ENCODE measurements at places on chromosomes 3 and 15.

- no peak for DNase-seq
Observed at GRCh38 chr3:159643406-159643805, 345.2 kb upstream of the IL12A start.

DNA sequence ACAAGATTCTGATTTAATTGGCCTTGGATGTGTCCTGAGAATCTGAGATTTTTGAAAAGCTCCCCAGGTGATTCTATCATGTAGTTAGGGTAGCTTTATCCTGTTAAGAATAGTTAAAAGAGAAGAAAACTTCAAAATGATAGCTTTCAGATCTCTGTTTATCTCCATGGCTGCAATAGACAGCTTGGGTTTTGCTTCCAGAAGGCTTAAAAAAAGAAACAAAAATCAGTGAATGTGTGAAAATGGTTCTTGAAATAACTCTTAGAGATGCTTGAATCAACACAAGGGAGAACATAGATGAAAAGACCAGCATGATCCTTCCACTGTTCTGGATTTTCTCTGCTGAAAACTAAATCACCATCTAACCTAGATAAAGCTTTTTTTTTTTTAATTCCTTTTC lies 60.8 kb upstream of the TMC3 start:
- DNase-seq = no peak

DNA sequence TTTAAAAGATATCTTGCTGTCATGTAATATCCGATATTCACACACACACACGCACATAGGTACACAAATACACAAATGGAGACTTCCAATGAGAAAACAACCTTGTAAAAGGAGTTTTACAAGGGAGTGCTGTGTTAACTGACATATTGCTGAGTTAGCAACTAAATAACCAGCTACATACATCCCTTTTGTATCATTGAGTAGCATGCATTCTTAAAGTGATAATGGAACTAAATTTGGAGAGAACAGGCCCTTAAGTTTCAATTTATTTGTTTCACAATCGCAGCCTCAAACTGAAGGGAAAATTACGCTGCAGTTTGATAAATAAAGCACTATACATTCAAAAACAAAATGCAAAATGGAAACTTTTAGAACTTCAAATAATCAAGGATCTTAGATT lies 1046.0 kb upstream of the NR2F2 start:
- no peak for DNase-seq

DNA sequence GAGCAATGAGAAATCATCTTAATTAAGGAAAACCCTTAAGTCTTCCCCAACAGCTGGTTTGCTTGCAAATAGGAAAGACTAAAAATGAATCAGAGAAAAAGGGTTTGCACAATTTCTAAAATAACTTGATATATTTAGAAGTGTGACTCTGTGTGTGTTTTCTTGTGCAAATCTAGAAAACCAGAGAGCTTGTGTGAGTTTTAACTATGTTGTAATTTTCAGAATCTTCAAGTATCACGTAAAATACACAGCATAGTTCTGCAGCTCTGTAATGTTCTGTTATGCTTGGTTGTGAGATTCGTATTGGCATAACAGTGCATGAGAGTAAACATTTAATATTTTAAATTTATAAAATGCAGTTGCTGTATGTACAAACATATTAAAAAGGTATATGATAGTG lies 74.7 kb upstream of the GAP43 start:
- no peak for DNase-seq

DNA sequence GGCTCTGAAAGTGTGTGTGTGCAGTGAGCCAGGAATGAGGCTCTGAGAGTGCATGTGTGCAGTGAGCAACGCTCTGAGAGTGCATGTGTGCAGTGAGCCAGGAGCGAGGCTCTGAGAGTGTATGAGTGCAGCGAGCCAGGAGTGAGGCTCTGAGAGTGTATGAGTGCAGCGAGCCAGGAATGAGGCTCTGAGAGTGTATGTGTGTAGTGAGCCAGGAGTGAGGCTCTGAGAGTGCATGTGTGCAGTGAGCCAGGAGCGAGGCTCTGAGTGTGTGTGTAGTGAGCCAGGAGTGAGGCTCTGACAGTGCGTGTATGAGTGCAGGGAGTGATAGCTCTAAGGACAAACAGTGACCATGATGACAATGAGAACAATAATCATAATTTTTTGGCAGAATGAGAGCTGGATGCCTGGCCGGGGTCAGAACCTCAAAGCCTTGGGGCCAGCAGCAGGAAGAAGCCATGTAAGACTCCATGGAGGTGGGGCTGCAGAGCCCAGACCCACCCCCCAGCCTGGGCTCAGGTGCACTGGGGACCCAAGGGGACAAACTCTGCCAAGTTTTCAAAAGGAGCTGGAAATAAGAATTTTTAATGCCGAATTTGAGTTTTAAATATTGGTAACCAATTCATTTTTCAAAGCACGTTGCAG lies 85.7 kb upstream of the PRR20G start:
- no peak for DNase-seq

- no peak for DNase-seq
Observed at GRCh38 chr3:50210510-50211367, 5.7 kb downstream of the SLC38A3 start.

DNA sequence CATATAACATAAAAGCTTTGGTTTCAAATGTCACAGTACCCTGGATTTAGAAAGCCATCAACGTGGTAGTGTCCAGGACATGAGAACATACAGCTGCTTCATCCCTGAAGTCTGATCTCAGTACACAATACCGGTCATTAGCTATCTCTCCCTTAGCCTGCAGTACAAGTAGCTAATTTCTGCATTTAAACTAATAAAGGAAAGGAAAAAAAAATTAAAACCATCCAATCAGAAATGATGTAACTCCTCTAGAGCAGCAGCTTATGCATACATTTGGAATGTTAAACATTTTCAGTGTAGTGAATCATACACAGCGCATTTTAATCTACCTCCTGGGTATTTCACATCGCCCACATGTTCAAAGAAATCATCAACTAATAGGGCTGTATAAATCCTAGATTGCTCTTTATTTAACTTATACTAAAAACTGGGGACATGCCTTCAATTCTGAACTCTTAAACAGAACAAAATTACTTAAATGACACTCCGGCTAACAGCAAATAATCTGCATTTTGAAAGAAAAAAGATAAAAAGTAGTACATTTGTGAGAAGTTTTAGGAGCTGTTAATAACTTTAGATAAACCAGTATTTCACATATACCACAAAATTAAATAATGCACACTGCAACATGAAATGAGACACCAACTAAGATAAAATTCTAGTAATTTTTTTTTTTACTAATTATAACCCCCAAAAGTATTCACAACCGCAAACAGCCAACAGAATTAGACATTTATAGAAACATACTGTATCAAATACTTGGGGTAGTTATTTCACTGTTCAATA lies 3.7 kb downstream of the IGF2BP2 start:
- no peak for DNase-seq

GRCh38 chr15:38610748-38611147 lies 46.1 kb upstream of the RASGRP1 start:
- DNase-seq = no peak

DNA sequence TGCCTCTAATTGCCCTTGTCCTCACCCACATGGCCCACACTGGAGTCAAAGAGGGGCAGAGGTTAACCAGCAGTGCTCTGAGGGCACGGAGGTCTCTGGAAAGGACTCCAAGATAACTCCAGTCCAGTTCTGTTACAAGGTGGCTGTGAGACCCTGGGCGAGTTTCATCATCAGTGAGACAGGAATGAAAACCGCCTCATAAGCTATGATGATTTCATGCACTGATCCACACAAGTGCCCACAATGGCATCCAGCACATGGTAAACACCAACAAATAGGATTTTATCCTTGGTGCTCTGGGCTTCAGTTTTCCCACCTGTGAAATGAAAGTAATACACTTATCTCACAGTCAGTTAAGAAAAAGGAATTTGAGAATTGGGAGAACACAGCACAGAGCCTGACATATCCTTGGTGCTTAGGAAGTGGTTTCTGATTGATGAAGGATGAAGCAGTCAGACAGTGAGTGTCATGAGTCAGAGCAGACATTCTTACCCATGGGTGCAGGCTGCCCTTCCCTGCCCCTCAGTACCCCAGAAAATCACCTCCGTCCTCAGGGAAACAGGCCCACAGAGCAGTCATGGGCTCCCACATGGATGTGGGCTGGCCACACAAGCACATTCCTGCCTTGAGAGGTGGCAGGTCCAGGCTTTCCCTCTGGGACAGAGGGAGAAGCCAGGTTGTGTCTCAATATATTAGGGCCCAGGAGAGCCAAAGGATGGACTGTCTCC lies 48.4 kb downstream of the DAPK2 start:
- no peak for DNase-seq

DNA sequence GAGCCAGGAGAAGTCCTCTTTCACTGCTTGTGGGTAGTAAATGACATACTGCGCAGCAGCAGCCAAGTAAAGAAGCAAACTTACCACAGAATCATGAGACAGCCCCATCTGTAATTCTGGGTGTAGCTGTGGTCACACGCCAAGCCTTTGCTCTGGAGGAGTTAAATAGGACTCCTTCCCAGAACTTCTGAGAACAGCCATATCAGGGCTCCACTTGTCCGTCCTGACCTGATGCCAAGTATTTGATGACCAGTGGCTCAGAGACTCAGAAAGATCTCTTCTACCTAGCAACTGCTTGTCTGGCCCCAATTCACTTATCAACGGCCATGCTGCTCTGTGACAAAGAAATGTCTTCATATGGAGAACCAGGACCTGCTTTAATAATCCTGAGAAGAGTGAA lies 20.6 kb upstream of the GOLIM4 start:
- no peak for DNase-seq

GRCh38 chr3:194856296-194856695 lies 170.6 kb downstream of the FAM43A start:
- no peak for DNase-seq

DNA sequence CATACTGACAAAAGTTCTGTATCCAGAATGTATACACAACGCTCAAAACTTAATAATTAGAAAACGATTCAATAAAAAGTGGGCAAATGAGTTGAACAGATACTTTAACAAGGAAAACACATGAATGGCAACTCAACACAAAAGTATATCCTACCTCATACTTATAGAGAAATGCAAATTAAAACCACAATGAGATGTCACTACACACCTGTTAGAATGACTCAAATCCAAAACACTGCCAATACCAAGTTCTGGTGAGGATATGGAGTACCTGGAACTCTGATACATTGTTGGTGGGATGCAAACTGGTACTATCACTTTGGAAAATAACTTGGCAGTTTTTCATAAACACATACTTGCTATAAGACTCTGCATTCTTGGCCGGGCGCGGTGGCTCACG lies 42.1 kb downstream of the PRTG start:
- no peak for DNase-seq

GRCh38 chr3:72517336-72517735 lies 330.9 kb downstream of the SHQ1 start:
- DNase-seq = no peak

DNA sequence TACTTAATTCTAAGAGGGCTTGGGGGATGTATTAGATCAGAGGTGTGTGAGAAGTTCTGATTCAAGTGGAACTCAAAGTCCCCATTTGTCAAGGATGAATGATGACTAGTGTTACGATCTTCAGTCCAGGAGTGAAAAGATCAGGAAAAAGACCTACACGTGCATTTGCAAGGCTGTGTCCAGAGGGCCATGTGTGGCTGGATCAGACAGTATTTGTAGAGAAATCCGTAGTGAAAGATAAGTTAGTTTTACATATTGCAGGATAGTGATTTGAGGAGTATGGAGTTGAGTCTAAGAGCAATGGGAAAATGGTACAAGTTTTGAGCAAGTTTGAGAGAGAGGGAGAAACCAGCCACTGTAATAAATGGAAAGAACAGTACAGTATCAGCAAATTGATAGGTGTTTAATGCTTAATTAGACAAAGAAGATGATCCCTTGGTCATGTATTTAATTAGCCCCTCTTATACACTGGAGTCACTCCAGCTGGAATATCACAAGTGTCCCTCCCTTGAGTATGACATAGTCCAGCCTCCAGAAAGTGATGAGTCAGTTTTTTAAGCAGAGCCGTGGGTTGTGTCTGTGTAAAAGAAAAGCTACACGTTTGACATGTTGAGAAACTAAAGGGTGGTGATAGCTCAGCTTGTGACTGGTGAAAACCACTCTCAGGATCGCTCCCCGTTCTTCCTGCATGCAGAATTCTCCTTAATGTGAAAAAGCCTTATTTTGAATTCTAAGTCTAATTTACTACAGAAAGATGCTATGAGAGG lies 348.8 kb downstream of the ROBO1 start:
- DNase-seq = no peak

DNA sequence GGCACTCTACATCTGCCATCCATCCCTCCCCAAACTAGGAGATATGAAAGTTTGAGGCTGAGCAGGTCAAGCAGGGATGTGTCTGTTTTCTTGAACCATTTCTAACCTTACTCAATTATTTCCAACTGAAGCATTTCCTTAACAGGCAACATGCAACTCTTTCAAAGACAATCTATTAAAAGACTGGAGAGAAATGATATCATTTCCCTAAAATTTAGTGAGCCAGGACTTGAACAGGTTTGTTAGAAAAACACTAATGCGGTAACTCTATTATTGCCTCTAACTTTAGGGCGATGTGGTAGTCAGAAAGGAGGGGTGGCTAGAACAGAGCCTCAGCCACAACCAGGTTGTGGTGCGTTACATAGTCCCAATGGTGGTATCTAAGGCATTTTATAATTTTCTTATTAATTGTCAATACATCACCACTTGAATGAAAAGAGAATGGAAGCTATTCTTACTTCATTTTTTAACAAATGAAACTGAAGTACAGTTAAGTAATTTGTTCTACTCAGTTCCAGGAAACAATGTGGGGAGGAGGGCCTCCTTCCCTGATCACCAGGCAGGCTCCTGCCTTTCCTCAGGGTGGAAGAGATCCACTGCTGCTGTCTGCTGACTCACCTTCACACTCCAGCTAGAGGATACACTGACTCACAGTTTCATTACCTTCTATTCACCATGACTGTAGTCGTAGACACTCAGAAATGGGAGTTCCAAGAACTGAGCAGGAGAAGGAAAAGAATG lies 22.8 kb downstream of the MYO1E start:
- DNase-seq = peak; percentile 95

Data from kidney epithelial cell (primary cell).